NCI-H1417 treated with DMSO at 0.1 percent for 48 hours (cell line): ENCODE measurements at places on chromosomes 12 and 14.

GRCh38 chr12:67222302-67222701 lies 46.9 kb upstream of the CAND1 start:
- no peak for DNase-seq

GRCh38 chr12:122003651-122004611 lies 17.8 kb upstream of the BCL7A start:
- no peak for DNase-seq

DNA sequence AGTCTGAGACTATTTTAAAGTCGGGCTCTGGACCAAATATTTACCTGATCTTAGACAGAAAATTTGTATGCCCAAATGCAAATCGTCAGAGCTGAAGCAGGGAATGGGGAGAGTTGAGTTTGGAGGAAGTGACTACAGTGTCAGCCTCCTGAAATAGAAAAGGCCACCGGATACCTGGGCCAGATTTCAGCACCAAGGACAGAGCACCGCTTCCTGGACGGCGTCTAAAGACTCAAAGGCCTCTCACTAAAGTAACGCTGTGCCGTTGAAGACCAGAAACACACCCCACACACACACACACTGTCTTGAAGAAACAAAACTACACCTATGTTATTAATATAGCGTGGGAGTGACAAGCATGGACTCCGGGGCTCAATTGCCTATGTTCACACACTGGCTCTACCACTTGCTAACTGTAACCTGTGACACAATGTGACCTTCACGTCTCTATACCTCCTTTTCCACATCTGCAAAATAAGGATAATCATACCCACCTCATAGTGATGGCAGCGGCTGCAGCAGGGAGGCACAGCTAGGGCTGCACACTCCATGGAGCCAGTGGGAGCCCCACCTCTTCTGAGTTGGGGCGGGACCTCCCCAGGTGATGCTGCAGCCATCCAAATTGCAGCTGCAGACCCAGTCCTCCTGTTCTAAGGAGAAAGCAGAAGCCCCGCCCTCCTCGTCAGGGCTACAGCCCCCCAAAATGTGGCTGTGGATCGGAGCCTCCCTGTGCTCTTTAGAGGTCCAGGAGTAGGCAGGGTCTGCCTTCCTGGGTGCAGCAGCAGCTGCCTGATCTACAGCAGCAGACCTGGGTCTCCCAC lies 35.6 kb downstream of the KRT76 start:
- no peak for DNase-seq

GRCh38 chr14:100662879-100663760 lies 63.6 kb upstream of the DLK1 start:
- DNase-seq, result no peak

GRCh38 chr12:58841058-58841798 lies 79.1 kb downstream of the LRIG3 start:
- no peak for DNase-seq

DNA sequence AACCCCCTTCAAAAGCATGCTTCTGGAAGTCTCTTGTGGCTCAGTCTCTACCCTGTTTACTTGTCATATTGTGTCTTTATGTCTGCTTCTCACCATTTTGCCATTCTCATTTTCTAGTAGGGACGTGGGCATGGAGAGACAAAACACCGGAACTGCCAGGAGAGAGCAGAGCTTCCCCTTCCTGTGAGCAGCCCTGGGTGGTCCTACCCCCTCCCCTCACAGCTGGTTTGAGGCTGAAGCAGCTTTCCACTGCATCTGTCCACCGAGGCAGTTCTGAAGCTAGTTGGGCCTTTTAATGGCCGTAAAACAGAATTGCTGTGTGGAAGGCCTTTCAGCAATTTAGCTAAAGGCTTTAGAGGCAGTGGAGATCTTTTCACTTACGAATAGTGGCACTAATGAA lies 77.0 kb downstream of the PELI2 start:
- no peak for DNase-seq

GRCh38 chr14:96125536-96125935 lies 79.1 kb upstream of the BDKRB2 start:
- no peak for DNase-seq

DNA sequence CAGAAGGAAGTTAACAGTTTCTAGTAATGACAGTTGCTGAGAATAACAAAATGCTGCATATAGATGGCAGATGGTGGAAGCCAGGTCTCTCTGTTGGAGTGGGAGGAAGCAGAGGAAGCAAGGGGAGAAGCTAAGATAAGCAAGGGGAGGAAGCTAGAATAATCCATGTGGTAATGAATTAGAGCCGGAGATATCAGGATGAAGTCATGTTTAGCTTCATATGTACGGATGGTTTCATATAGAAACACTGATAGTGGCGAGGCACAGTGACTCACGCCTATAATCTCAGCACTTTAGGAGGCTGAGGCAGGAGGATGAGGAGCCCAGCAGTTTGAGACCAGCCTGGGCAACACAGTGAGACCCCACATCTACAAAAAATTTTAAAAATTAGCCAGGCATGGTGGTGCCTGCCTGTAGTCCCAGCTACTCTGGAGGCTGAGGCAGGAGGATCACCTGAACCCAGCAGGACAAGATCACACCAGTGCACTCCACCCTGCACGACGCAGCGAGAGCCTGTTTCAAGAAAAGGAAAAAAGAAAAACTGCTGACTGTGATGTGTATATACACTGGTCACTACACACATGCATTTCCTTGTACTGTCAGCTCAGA lies 49.2 kb downstream of the ANAPC7 start:
- DNase-seq, result no peak

GRCh38 chr12:28795311-28795710 lies 353.8 kb upstream of the FAR2 start:
- no peak for DNase-seq

GRCh38 chr14:23300687-23301223 lies 1.9 kb downstream of the PPP1R3E start:
- no peak for DNase-seq

GRCh38 chr12:77319166-77319565 lies 253.8 kb upstream of the E2F7 start:
- no peak for DNase-seq

GRCh38 chr14:99268810-99269707 lies 2.9 kb downstream of the BCL11B start:
- DNase-seq, result no peak

DNA sequence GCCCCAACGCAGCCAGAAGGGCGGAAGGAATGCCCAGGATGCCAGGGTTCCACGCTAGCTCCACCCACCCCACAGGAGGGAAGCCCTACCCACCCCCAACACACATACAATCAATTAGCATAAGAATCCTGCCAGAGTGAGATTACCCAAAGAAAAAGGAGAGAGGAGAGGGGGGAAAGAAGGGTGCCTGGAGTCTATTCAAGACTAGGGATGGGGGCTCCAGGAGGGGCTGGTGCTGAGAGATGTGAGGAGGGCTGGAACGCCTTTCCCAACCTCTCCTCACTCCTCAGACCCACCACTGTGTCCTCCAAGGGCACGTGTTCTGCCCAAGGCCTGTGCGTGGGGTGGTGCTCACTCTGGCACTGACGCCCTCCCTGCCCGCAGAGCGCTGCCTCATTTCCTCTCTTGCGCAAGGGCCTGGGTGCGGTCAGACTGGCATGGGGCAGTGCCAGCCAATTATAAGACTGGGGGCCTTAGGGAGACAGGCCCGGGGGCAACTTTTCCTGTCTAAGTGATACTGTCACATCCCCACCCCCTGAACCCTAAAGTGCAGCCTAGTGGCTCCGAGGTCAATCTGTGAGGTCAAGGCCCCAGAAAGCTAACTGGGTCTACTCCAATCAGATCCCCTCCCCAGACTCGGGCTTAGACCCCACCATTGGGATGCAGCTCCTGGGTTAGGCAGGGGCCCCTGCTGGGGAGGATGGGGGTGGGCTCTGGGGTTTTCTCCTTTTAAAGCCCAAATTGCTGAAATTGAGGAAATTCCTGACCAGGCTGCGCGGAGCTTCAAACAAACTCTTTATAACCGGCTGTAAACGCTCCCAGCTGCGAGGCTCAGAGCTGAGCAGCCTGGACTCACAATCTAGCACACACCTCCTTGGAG lies 10.2 kb upstream of the ITGB7 start:
- no peak for DNase-seq

DNA sequence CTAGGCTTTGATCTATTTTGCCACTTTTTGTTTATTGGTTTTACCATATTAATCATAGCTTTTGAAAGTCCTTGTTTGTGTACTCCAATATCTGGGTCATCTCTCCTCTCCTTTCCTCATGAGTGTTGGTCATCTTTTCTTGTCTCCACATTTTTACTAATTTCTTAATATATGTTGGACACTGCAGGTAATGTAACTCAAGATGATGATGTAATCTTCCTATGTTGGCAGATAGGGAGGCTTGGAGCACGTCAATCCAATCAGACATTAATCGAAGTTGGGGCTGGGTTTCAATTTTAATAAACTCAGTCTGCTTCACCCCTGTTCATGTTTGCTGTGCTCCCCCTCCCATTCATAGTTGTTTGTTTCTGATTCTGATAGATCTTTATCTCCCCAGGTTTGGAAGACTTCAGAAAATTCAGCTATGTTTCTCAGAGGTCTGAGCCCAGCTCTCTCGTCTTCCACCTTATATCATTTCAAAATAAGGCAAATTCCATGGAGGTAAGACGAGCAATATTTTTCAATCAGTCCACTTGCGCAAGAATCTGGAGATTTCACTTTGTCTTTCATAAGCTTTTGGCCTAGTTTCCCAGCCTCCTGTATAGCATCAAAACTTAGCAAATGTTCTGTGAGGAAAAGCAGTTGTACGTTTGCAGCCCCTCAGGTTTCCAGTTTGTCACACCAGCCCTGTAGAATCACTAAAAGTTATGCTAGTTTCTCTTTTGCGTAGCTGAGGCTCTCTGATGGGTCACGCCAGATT lies 504.1 kb downstream of the TMTC2 start:
- DNase-seq, result no peak

DNA sequence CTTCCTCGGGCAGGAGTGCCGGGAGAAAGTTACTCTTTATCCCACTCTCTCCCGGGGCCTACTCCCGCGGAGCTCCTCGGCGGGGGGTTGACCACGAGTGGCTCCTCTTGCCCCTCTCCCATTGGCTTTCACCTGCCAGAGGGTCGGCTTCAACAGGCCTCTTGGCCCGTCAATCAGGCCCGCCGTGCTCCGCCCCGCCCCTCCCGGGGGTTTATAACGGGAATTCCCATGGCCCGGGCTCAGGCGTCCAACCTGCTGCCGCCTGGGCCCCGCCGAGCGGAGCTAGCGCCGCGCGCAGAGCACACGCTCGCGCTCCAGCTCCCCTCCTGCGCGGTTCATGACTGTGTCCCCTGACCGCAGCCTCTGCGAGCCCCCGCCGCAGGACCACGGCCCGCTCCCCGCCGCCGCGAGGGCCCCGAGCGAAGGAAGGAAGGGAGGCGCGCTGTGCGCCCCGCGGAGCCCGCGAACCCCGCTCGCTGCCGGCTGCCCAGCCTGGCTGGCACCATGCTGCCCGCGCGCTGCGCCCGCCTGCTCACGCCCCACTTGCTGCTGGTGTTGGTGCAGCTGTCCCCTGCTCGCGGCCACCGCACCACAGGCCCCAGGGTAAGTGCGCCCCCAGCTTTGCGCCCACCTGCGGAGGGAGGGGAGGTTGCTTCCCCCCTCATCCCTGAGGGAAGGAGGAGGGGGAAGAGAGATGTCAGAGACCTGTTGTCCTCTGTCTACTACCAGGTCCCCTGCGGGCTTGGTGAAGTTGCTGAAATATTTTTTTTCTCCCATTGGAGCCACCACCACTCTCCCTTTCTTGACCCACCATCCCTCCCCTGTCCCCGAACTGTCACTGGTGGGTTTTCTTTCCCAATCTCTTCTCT lies at the start of gene SMOC1:
TSS of gene SMOC1 (plus strand) at position 242 of the 869 bp plus-strand sequence. CDS start at position 505, 263 bp downstream.
- no peak for DNase-seq

- no peak for DNase-seq
Measured at GRCh38 chr14:95319312-95320077, at the start of gene CLMN. Gene CLMN, minus strand, starts transcription at chr14:95319908. Its CDS starts 116 bp downstream, at chr14:95319792.

- no peak for DNase-seq
Measured at GRCh38 chr12:6292606-6293005, 17.9 kb upstream of the PLEKHG6 start.

DNA sequence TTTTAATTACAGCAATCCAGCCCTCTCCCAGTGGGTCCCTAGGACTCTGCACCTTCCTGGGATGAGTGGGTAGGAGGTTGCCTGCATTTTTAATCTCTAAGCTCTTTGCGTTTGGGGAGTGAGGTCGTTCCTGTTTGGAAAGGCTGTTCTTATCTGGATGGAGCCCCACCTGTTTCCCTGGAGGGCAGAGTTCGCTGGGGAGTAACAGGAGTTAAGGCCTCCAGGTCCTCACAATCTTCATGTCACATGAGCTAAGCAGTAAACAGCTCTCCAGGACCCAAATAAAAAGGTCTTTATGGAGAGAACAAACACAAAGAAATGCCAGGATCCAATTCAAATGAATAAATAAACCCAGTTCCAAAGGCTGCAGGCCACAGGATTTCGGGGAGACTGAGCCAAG lies 56.0 kb upstream of the RFLNA start:
- no peak for DNase-seq

DNA sequence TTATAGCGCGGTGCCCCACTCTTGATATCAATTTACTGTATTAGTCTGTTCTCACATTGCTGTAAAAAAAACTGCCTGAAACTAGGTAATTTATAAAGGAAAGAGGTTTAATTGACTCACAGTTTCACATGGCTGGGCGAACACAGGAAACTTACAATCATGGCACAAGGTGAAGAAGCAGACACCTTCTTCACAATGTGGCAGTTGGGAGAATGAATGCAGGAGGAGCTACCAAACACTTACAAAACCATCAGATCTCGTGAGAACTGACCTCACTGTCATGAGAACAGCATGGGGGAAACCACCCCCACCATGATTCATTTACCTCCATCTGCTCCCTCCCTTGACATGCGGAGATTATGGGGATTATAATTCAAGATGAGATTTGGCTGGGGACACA lies 42.3 kb downstream of the FBXO34 start:
- no peak for DNase-seq

- no peak for DNase-seq
Measured at GRCh38 chr12:96228566-96229248, 34.5 kb downstream of the ELK3 start.

- DNase-seq, result no peak
Measured at GRCh38 chr12:124595444-124595843, 28.0 kb upstream of the NCOR2 start.

- DNase-seq, result no peak
Measured at GRCh38 chr12:112985642-112986290, 7.4 kb downstream of the OAS2 start.

DNA sequence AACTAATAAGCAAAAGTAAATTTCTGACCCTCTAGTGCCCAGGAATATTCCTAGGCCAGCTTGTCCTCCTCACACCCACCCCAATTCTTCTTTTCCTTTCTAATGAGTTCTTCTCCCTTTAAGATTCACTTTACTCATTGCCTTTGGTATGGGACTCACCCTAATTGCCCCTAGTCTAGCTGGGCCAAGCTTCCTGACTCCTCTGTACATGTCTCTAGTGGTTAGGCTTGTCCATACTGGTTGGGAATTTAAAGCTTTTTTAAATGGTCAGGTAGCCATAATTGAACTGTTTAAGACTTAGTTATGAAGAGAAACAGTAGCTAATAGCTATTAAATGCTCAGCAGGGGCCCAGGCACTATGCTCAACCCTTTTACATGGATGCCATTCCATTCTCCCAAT lies 248.2 kb downstream of the C12orf42 start:
- no peak for DNase-seq

GRCh38 chr12:77865178-77865577 lies 34.5 kb downstream of the NAV3 start:
- DNase-seq, result no peak
